CD4-positive, alpha-beta T cell treated with Interleukin-2 at 100 ng/mL for 4 hours (primary cell): ENCODE measurements at places on chromosomes 7 and 10.

- no peak for DNase-seq
Observed at GRCh38 chr10:131862548-131862947, 38.3 kb upstream of the PPP2R2D start.

- no peak for DNase-seq
Observed at GRCh38 chr10:130623680-130624267, 487.6 kb downstream of the GLRX3 start.

GRCh38 chr10:80313523-80313922 lies 24.1 kb upstream of the MAT1A start:
- DNase-seq = no peak

GRCh38 chr7:3616306-3616705 lies 315.3 kb downstream of the SDK1 start:
- no peak for DNase-seq

GRCh38 chr7:133801341-133801740 lies 325.8 kb upstream of the LRGUK start:
- no peak for DNase-seq

- no peak for DNase-seq
Observed at GRCh38 chr10:111303887-111304286, 227.1 kb downstream of the ADRA2A start.

DNA sequence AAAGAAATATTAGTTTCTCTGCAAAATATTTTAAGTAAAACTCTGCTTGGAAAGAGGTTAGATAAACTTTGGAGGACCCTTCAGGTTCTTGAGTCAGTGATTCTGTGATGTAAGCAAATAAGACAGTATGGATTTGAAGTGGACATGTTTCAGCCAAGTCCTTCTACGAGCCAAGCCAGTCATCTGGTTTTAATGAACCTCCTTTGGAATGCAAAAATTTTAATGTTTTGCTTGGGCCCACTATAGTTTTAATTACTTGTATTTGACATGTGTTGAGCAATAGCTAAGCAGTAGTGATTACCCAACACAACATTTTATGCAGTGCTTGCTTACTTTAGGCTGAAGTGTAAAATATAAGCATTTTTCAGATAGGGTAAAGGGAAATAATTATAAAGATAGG lies 296.3 kb upstream of the SEMA3D start:
- DNase-seq = no peak

DNA sequence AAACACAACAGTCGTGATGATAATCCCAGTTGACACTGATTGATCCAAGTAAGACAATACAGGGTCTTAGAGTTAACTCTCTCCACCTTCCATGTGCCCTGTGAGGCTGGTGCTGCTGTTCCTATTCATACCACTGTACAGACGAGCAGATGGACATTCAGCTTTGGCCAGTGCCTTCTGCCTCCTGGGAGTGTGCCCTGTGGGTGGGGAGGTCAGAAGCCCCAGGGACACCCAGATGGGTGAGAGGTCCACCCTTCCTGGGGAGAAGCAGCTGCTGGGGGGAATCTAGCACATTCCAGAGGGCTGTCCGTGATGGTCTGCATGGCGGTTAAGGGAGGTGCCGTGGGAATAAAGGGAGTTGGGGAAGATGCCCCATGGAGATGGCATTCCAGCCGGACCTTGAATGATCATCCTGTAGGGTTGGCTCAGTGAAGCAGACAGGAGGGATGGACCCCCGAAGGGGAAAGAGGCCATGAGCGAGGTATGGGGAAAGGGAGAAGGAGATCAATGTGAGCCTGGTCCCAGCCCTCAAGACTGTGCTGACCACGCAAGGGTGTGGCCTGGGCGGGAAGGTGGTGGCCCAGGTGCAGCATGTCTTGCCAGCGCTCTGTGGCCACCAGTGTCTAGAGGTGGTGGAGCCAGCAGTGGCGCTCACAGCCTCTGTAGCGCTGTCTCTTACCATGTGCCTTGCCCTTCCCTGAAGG lies 74.0 kb downstream of the ADCY1 start:
- no peak for DNase-seq

GRCh38 chr10:34628174-34628796 lies 186.8 kb downstream of the PARD3 start:
- DNase-seq = no peak

GRCh38 chr10:32413513-32413912 lies 32.4 kb upstream of the CCDC7 start:
- peak; percentile 51 for DNase-seq

DNA sequence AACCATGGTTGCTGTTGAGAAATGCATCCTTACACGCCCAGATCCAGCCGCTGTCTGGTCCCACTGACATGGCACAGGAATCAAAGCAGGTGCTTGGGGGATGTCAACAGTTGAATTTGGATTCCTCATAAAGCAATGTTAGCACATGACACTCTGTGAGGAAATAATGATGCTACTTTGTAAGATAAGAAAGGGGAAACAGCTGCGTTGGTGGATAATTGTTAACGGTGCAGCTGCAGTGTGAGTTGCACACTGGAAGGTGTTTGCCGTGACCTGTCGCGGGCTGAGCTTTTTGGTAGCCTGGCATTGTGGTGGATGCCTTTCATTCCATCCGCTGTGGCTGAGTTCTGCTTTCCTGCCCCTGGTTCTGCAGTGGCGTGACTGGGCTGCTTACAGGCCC lies 113.9 kb downstream of the MGMT start:
- no peak for DNase-seq

DNA sequence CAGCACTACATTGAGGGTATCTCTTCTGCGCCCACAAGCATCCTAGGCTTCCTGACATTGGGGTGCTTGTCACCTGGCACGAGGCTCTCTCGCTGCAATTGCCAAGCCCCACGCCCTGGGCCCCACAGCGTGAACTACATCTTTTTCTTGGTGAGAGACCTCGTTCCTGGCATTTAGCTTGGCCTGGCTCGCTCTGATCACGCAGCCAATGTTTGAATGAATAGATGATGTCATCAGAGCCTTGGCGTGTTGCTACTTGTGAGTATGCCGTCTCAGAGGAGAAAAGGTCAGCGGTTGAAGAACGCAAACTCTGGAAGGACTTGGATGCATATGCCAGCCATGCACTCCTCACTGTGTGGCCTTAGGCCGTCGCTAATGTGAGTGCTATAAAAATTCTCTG lies 150.2 kb upstream of the AUTS2 start:
- DNase-seq = no peak
